ENCODE measurements at places on chromosomes 5 and 9.

GRCh38 chr5:140084541-140084940, 29.4 kb upstream of the PURA start:
- H3K27ac ChIP-seq, result no peak overlapping the region
- no peaks in the 10 kb centered on the region for H3K36me3 ChIP-seq
- no peak overlapping the region for H3K4me3 ChIP-seq

DNA sequence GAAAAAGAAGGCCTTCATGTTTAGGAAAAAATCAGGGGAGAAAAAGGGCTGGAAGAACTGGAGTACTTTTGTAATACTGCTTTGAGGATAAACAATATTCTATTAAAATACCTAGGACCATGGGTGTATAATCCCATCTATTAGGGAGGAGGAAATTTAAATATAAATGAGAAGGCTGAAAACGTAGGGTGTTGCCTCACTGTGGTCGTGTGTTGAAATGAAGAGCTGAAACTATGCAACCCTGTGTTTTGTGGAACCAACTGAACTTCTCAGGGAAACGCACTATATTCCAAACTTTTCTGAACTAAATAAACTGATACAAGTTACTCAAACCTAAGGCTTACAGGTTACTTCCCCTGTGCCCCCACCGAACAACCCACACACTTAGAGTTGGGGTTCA, 4.5 kb upstream of the CNTLN start:
- no peaks in the 10 kb centered on the region for H3K27me3 ChIP-seq
- no peaks in the 10 kb centered on the region for H3K36me3 ChIP-seq
- no peak for DNase-seq
- H3K4me1 ChIP-seq, result peaks cover 10% of the 10 kb centered on the region
- H3K27ac ChIP-seq, result no peak overlapping the region

DNA sequence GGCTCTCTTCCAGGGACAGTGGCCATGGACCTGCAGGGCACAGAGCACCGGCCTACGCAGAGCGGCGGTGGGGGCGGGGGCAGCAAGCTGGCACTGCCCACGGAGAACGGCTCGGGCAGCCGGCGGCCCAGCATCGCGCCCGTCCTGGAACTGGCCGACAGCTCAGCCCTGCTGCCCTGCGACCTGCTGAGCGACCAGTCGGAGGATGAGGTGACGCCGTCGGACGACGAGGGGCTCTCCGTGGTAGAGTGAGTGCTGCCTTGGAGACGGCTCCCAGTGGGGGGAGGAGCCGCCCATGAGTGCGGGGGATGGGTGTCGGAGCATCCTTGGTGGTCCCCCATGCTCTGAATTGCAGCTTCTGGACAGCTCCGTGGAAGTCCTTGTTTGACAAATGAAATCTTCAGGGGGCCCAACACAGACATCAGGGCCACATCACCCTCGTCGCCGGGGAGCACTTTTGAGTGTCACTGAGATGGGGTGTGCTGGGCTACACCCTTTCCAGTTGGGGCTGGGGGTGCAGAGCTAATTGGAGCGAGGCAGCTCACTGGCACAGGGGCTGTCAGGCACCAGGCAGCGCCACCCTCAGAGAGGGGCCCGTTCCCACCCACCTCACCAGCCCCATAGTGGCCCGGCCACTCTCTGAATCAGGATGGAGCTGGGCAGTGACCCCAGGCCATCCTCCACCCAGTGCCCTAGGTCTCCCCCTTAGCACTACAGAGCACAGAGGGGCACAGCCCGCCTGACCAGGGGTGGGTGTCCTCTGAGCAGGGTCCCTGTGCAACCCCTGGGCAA, 70.9 kb downstream of the KCNT1 start:
- H3K27me3 ChIP-seq, result no peaks in the 10 kb centered on the region
- no peaks in the 10 kb centered on the region for H3K4me1 ChIP-seq
- no peak for DNase-seq
- H3K4me3 ChIP-seq, result no peak overlapping the region
- H3K27ac ChIP-seq, result no peak overlapping the region

DNA sequence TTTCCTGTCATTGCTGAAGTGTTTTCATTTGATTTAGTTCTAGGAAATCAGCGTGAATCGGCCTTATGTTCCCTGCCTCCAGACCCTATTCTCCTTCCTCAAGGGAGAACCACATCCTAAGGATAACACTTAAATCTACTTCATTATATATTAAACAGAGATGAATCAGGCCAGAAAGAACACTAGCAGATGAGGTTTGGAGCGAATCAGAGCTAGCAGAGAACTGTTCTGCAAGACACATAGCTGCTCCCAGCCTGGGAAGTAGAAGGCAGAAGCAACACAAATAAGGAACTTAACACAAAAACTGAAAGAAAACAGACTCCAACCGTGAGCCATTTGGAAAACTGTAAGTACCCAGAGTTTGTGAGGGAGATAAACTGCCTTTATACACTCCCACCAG, 718.2 kb downstream of the SEMA5A start:
- no peaks in the 10 kb centered on the region for H3K4me1 ChIP-seq
- no peak overlapping the region for H3K27ac ChIP-seq
- no peaks in the 10 kb centered on the region for H3K27me3 ChIP-seq
- DNase-seq, result no peak
- no peaks in the 10 kb centered on the region for H3K36me3 ChIP-seq

DNA sequence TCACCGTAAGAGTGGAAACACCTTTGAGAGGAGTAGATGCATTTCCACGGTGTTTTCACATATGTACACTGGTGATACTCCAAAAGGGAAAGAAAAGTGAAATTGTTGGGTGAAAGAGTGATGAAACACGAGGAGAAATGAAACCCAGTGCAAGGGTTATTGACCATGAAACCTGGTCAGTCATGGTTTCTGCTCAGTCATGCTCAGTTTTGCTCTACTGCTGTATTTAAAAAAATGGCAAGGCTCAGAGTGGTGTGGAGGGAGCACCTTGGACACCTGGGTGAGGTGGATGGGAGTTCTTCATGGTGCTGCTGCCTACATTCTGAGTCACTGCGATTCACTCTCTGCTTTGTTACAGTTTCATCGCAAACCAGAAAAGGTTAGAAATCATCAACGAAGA, 32.3 kb downstream of the NTRK2 start:
- H3K4me1 ChIP-seq, result peaks cover 8% of the 10 kb centered on the region
- no peak for DNase-seq

DNA sequence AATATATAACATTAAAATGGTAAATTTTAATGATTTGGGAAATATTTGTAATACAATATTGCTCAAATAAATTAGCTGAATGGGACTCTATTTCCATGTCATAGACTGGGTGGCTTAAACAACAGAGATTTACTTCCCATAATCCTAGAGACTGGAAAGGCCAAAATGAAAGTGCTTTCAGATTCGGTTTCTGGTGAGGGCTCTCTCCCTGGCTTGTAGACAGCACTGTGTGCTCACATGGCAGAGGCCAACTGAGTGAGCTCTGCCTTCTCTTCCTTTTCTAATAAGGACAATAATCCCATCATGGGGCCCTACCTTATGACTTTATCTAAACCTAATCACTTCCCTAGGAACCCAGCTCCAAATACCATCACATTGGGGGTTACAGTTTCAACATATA, 196.2 kb downstream of the MARCHF11 start:
- no peak for DNase-seq
- no peaks in the 10 kb centered on the region for H3K27me3 ChIP-seq
- H3K4me3 ChIP-seq, result no peak overlapping the region

- H3K4me3 ChIP-seq, result no peak overlapping the region
- H3K4me1 ChIP-seq, result peaks cover 16% of the 10 kb centered on the region
- no peaks in the 10 kb centered on the region for H3K27me3 ChIP-seq
- no peaks in the 10 kb centered on the region for H3K36me3 ChIP-seq
- DNase-seq, result no peak
Observed at GRCh38 chr5:170301149-170301548, 3.6 kb upstream of the LCP2 start.

DNA sequence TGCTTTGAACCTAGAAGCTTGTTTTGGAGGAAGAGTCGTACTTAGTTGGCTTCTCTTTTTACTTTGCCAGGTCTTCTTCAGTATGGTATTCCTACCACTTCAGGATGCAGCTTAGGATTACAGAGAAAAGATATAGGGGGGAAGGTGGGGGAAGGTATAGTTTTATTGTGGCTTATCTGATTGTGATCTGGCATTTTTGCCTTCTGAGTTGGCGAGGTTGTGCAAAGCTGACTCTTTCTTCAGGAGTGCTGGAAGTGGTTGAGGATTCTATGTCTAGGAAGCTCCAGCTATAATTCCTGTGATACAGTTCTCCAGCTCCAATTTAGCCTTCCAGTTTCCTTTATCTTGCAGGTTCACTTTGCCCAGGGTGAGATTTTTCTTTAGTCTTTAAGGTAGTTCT, 7.0 kb downstream of the CDC42SE2 start:
- no peaks in the 10 kb centered on the region for H3K36me3 ChIP-seq
- DNase-seq, result no peak
- H3K27ac ChIP-seq, result no peak overlapping the region
- H3K27me3 ChIP-seq, result no peaks in the 10 kb centered on the region
- H3K4me1 ChIP-seq, result no peaks in the 10 kb centered on the region

- no peak overlapping the region for H3K4me3 ChIP-seq
- no peak for DNase-seq
- no peak overlapping the region for H3K27ac ChIP-seq
Observed at GRCh38 chr5:50325237-50325832, 115.8 kb downstream of the EMB start.

GRCh38 chr5:134975843-134976242, 8.1 kb downstream of the CATSPER3 start:
- no peak overlapping the region for H3K4me3 ChIP-seq
- no peaks in the 10 kb centered on the region for H3K27me3 ChIP-seq
- no peak overlapping the region for H3K27ac ChIP-seq
- no peaks in the 10 kb centered on the region for H3K4me1 ChIP-seq

Measured in testis (tissue), 5 donors.